ENCODE measurements at places on chromosomes 4 and X.
A peak's percentile ranks its signal among the peaks of the same experiment; 100 is the strongest.

DNA sequence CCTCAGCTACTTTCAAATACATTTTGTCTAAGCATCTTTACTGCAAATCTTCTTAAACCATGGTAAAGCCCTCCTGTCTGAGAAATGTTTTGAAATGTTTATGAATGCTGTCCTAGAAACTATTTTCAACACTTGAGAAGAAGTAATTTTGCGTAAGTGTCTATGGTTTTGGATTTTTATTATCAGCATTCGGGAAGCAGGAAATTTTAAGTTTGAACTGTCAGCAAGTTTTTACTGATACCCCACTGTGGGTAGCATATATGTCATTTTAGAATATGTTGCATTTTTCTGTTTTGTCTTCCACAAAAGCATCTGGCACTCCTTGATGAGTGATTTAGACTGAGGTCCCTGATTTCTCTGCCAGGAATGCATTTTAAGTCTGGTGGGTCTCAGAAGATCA is 302.4 kb upstream of the GIMD1 start:
- no peak for DNase-seq

DNA sequence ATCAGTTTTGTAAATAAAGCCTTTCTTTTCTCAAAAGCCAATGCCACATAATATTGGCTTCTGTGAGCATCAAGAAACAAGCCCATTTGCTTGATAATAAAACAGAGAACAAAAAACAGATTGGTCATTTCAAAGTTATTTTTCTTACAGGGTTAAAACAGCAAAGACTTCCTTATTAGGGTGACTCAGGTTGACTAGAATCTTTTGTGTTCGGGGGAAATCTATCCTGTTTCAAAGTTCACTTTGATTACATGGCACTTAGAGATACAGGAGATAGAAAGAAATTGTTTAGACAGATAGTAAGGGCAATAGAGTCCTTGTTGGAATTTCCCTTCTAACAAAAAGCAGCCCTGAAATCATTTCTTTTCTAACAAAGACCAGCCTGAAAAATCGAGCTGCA is 170.0 kb upstream of the GLRA2 start:
- DNase-seq, result no peak

DNA sequence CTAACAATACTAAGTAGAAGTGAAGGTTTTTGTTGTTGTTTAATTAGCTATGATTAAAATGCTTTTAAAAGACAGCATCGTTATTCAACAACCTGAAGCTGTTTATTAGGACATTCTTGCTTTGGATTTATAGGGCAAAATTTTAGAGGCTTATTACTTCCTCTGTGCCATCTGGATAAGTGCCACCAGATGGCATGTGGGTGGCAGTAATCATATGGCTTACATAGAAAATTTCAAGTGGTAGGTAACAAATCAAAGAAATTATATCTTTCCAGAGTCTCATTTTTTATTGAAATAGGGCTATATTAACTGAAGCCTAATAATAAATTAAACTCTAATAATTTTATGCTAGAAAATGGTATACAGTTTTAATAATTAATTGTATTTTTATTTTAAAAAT is 83.3 kb upstream of the HTR2C start:
- DNase-seq, result peak; percentile 0

DNA sequence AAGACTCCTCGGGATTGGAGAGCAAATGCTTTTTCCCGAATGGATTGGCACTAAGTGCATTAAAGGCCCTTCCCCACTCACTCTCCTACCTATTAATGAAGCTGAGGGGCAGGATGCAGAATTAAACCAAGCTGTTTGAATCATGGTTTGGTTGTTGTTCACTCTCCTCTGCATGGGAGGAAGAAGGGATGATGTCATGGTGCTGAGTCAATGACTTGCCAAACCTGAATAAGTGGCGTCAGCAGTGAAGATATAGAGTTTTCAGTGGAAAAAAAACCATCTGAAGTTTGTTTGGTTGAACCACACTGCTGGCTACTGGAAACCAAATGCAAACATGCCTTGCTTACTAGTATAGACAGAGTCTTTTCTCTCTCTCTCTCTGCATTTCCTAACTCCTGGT is 19.8 kb upstream of the ZXDA start:
- DNase-seq, result no peak

DNA sequence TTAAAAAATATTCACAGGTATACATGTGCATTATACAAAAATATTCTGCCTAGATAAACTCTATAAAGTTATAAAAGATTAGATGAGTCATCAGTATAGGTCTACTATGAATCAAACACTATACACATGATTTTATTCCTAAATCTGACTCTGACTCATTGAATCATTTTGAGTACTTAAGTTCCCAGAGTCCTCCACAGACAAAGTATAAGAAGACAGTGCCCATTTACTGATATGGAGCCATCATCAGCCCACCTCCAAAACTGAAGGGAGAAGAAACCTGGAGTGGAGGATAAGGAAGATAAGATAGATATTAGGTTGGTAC is 28.7 kb upstream of the ANTXR2 start:
- DNase-seq, result no peak

DNA sequence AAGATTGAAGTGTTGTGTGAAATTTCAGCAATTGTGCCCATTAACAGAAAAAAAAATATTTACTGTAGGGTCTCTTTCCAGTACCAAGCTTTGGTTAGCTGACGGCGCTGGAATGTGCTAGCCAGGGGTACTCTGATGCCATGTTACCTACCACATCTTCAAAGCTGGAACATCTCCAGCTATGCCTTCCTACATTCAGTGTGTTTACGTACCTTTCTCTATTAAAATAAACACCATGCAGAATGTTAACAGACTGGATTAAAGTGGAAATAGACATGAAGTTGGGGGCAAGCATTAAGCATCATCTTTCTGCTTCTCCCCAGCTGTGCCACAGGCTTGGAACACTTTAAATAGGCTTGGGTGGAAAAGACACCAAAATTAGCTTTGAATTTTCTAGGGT is 65.9 kb downstream of the USP38 start:
- DNase-seq, result no peak

DNA sequence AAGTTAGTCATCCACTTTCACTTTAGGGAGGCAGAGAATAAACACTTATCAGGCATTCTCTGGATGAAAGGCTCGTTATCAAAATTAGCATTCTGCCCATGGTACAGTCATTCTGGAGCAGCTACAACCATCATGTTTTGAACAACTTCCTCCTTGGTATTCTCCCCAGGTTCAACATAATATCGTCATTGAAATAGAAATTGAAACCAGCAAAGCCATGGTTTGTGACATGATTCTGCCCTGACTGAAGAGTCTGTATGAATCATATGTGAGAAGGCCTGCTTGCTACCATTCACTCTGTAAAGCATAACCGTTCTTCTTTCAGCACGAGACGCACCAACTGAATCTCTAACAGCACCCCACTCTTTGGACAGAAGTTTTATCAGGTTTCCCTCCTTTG is 127.5 kb upstream of the RADX start:
- DNase-seq, result no peak
